ENCODE measurements at places on chromosomes 12 and 14.

DNA sequence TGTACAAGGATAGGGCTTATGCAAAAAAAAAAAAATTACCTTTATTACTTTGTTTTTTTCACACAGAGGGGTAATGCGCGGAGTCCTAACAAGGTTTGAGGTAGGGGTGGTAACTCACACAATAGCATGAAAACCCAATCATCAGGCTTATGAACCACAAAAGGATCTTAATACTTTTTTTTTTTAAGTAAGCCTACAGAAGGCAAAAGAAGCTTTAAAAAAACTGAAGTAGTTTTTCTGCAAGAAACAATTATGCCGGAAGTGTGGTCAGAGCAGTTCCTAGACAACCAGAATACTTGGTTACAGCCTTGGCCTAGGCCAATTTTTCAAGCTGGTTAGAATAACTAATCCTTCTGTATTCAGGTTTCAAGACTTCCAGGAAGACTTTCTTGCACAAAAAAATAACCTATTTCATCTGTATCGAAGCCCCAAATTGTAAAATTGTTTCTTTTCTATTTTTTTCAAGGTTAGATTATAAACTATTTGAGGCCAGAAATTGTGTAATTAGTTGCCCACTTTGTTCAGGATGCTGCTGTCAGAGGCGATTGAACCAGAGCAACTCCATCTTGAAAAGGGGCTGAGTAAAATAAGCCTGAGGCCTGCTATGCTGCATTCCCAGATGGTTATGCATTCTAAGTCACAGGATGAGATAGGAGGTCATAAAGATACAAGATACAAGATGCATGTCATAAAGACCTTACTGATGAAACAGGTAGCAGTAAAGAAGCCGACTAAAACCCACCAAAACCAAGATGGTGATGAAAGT lies 1.8 kb upstream of the GNS start:
- no peak for DNase-seq

GRCh38 chr14:99513946-99514551 lies 32.8 kb downstream of the CCNK start:
- no peak for DNase-seq

- no peak for DNase-seq
Measured at GRCh38 chr14:24131549-24131966, 1.1 kb downstream of the FITM1 start.

- DNase-seq = no peak
Measured at GRCh38 chr14:104179564-104180129, 41.3 kb downstream of the KIF26A start.

GRCh38 chr14:60647837-60648248 lies 1.4 kb downstream of the SIX1 start:
- DNase-seq = no peak

DNA sequence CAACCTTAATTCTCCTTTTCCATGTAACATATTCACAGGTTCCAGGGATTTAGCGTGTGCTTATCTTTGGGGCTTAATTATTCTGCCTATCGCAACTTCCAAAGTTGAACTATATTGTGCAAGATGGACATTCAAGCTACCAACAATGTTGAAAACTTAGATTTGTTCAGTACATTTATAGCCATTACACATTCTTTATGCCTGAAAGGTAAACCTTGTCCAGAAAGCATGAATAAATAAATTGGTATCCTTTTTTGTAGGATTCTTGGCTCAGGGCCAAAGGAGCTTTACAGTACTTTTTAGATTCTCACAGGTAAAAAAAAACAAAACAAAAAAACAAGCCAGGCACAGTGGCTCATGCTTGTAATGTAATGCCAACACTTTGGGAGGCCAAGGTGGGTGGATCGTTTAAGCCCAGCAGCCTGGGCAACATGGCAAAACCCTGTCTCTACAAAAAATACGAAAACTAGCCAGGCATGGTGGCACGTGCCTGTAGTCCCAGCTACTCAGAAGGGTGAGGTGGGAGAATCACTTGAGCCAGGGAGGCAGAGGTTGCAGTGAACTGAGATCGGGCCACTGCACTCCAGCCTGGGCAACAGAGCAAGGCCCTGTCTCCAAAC lies 3.3 kb downstream of the C12orf56 start:
- DNase-seq = no peak

DNA sequence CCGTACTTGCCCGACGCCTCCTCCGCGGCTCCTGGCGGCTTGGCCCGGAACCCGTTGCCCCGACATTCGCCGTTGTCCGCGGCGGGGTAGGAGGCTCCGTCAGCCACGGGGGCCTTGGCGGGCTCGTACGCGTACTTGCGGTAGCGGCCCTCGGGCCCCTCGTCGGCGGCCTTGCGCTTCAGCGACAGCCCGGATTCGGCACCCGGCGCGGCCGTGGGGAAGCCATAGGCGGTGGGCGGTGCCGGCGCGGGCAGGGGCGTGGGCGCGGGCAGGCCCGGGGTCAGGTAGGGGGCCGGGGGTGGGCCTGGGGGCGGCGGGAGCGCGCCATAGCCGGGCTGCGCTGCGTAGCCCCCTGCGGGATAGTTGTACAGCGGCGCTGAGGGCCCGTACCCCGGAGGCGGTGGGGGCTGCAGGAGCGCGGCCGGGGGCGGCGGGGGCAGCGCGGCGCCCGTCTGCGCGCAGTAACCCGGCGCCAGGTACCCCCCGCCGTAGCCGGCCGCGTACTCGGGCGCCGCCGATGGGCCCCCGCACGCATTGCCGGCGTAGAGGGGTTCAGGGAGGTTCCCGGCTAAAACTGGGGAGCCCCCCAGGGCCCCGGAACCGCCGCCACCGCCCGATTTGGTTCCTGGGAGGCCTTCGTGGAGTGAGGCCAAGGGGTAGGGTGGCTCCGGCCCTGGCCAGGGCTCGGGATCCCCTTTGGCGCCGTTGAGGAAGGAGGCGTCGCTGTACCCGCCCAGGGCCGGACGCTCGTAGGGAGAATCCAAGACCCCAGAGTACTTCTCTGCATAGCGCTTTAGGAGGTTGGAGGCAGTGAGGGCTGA lies 26.9 kb downstream of the FIGNL2 start:
- no peak for DNase-seq

GRCh38 chr12:113048716-113049127 lies 7.8 kb upstream of the DTX1 start:
- peak; percentile 53 for DNase-seq

DNA sequence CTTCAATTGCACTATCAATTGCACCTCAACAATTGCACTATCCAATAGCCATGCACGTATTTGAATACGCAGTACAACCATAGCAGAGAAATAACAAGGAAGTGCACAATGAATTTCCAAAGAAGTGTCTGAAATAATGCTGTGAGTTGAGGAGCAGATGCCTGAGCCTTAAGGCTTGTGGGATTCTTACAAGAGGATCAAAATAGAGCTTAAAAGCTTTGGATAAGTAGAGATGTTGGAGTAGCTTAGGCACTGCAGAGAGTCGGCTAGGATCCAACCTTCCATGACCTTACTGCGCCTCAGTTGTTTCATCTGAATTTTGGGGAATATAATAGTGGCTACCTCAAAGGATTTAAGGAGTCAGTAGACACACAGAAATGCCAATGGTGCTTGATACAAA lies 196.1 kb upstream of the FLRT2 start:
- no peak for DNase-seq

DNA sequence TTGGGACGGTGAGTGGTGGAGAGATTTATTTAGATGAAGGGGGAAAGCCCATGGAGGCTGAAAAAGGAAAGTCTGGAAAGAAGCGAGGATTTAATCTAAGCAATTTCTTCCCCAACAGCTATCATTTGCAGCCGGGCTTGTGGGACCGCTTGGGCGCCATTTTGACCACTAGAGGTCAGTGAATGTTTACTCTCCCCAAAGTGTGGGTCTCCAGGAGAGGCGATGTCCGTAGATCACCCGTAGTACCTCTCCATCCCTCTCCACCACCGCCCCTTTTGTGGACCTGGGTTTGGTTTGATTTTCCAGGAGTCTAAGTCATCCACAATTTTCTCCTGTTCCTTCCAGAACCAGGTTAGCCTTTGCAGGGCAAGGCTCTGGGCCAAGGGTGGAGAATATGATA lies 91.2 kb upstream of the PARP11 start:
- DNase-seq = no peak

GRCh38 chr12:80040075-80040738 lies 59.1 kb upstream of the OTOGL start:
- DNase-seq = no peak

DNA sequence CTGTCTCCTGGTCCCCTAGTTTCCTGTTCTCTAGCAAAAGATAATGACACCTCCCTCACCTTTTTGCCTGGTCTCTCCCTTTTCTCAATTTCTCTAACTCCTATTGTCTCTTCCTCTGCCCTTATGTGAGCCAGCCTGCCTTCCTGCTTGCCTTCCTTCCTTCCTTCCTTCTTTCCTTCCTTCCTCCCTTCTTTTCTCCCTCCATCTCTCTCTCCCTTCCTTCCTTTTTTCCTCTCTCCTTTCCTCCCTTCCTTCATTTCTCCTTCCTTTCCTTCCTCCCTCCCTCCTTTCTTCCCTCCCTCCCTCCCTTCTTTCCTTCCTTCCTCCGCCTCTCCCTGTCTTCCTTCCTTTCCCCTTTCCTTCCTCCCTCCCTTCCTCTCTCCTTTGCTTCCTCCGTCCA lies 45.7 kb upstream of the TBX5 start:
- no peak for DNase-seq

- no peak for DNase-seq
Measured at GRCh38 chr14:90467501-90467900, 70.7 kb downstream of the CALM1 start.

- no peak for DNase-seq
Measured at GRCh38 chr12:95908573-95908972, 33.8 kb downstream of the CCDC38 start.

DNA sequence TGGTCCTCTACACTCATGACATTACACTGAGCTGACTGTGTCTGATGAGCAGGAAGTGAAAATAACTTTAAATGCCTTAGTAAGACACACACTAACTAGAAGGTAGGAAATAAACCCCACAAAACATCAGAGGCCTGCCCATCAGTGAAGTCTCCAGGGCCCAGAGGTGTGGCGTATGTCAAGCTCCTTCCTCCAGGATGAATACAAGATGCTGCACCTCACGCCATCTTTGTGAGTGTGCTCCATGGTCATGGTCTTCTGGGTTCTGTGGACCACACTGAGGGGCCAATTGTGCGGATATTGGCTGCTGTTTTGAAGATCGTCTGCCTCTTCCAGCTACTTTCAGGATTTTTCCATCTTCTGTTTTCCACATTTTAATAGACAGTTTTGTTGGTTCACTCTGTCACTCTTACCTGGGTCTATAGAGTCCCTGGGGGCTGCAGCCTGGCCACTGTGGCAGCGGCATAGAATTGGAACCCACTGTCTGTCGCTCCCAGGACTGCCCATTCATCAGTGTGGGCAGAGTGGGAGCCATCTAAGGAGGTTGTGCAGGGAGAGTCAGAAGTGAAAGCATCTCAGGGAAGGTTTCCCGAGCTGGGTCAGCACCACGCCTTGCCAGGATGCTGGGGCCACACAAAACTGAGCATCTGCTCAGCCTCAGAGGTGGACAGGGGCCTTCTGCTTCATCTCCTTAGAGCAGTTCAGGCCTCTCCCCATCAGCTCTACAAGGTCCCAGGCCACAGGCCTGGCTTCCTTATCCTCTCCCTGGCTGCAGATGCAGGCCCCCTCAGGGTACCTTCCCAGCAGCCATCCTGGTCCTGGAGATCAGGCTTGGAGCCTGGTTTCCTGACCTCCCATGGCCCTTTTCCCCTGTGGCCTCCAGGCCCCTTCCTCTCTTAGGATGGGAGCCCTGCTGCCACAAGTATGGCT lies 57.5 kb upstream of the C14orf180 start:
- no peak for DNase-seq

GRCh38 chr12:109385339-109386058 lies 37.8 kb downstream of the MYO1H start:
- peak; percentile 38 for DNase-seq

DNA sequence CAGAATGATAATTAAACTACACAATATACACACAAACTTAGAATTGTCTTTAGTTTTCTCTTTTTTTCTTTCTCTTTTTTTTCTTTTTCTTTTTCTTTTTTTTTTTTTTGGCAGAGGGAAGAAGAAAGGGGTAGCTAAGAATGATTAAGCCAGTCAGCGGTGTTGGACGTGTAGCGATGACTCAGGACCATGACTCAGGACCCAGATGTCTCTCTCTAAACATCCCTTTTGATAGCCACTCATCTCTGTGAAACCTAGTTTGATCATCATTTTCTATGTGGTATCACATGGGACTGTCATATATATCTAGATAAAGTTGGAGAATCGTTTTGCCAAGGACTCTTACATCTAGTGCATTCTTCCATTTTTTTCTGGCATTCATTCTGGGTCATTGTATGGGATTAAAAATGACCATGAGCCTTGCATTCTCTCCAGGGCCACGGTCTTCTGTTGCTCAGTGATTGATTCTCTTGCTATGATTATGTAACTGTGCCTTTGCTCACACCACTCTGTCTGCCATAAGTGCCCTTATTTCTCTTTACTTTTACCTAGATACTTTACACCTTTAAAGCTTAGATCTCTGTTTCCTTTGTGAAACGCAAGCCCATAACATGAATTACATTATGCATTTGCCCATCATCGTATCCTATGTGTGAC lies 26.6 kb upstream of the NRXN3 start:
- DNase-seq = no peak

DNA sequence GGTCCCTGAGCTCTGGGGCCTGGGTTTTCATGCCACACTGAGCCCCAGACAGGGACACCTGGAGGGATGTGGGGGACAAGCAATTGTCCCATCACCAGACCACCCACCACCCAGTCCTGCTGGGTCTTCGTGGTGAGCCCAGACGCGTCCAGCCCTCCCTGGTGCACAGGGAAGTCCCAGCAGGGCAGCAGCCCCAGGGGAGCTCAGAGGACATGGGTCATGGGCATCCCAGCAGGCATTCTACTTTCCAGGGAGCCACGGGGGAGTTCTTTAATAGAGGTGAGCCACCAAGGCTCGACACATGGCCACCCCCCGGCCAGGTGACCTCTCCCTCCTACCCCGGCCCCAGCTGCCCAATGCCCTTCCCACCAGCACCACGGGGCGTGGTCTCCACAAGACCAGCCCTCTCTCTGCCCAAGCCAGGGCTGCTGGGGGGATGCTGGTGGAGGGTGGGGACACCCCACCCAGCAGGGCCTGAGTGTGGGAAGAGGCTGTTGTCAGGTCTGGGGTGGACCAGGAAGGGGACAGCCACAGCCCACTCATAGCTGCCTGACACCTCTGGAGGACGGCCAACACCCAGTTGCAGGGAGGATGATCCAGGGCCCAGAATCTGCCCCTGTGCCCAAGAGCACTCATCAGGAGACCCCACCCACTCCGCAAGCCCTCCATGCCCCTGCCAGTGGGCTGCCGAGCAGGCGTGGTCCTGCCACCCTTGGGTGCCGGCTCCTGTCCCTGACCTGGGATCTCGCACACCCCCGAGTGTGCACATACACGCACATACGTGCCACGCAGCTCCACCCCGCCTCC lies 14.1 kb downstream of the AKT1 start:
- no peak for DNase-seq

DNA sequence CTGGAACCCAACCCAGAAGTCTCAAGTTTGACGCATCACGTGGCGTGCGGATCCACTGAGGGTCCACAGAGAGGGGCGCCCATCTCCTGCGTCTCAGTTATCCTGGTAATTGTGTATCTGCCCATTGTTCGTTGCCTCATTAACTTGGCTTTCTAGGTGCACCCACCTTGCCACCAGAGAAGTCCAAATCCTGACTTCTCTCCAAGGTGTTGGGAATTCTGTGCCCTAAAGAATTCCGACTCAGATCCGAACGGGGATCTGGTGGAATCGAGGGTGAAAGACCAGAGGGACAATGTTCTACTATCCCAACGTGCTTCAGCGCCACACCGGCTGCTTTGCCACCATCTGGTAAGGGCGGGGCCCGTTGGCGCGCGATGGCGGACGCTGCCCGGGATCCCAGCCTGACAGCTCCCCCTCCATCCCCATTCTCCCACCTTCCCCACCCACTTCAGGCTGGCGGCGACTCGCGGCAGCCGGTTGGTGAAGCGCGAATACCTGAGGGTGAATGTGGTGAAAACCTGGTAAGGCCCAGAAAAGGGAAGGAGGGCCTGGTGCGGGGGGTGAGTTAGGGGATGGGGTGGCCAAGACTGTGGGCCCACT lies 481 bp downstream of the REC8 start:
- DNase-seq = no peak
